ENCODE measurements at places on chromosomes 6 and 20.

- DNase-seq, result no peak
These were observed 60.5 kb downstream of the DOP1A start for GRCh38 chr6:83127976-83128375.

DNA sequence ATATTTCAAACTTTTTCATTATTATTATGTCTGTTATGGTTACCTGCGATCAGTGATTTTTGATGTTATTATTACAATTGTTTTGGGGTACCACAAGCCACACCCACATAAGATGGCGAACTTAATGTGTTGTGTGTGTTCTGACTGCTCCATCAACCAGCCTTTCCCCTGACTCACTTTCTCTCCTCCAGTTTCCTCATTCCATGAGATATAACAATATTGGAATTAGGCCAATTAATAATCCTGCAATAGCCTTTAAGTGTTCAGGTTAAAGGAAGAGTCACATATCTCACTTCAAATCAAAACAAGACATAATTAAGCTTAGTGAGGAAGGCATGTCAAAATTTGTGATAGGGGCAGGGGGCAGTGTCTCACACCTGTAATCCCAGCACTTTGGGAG lies 16.3 kb upstream of the POPDC3 start:
- no peak for DNase-seq

- no peak for DNase-seq
These were observed 263.9 kb downstream of the DLL1 start for GRCh38 chr6:170026751-170027646.

- DNase-seq, result peak; percentile 66
These were observed 798 bp downstream of the DSP start for GRCh38 chr6:7542065-7542873.

DNA sequence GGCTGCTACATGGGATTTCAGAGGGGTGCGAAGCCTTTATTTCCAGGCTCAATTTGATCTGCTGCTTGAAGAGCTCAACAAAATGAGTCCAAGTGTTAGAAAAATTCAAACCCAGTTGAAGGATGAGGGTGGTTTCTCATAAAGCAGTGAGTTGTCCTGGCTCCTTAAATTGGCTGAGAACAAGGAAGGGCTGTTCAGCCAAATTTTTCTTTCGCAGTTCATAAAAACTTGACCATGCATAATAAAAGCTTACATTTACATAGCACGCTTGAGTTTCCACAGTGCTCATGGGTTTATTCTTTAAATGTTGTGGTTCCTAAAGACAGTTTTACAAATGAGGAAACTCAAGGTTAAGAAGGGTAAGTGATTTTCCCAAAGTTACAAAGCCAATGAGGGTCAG lies 174.4 kb upstream of the FOXA2 start:
- no peak for DNase-seq

DNA sequence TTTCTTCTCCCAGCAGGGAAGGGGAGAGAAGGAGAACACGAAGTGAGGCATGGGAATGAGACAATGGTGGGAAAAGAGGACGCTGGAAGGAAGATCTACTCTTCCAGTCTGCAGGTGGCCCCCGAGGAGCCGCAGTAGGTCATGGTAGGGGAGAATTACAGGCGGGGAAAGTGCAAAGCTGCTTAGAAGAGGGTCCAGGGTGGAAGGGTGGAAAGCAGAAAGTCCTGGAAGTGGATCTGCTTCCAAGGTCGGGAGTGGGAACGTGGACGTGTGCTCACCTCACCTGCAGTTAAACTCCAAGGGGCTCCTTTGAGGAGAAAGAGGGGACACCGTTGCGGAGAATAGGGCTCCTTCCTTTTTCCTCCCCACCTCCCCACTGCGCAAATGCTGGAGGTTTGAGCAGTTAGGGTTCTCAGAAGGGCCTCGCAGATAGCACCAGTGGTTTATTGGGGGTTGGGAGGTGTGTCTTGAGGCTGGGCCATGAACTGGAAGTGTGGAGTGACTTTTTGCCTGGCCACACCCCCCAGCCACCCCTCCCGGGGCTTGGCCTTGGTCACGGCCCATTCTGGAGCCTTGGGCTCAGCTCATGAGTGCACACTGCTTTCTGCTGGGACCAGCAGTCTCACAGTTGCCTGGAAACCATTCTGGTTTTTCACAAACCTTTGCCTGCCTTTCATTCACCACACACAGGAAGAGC lies 100.4 kb upstream of the MLN start:
- peak; percentile 32 for DNase-seq

- DNase-seq, result no peak
These were observed 405.7 kb downstream of the HDGFL1 start for GRCh38 chr6:22975079-22975478.

DNA sequence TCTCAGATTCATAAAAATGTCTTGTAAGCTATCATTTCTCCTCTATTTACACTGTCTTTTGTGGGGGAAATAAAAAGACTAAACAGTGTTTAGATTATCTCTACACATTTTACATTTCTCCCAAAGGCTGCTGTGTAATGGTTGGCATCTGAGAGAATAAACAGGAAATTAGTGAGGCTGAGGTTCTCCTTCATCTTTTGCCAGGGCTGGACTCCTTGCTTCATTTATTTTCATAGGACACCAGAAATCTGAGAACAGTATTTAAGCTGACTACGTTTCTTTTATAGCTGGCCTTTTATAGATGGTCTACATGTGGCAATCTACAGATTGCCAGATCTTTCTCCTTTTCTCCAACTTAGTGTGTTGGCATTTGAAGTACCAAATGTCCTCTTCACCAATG lies 41.5 kb downstream of the PLCB4 start:
- DNase-seq, result no peak

DNA sequence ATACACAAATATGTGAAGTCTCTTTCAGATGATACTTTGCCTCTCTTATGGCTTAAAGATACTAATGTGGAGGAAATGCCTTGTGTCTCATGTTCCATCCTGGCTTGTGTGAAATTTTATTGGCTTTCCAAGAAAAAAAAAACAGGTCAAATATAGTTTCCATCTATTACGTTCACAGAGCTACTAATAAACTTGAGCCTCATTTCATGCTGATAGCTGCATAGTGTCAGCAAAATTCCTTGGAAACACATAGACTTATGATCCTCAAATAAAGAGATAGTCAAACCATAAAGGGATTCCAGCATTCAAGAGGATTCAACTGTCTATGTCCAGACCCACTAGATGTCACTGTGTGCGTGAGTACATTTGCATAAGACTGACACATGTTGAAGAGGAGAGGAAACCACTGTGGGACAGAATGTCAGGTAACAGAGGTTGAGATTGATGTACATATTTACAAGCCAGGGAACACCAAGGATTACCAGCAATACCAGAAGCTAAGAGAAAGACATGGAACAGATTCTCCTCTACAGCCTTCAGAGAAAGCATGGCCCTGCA lies 266.6 kb downstream of the COL12A1 start:
- no peak for DNase-seq

DNA sequence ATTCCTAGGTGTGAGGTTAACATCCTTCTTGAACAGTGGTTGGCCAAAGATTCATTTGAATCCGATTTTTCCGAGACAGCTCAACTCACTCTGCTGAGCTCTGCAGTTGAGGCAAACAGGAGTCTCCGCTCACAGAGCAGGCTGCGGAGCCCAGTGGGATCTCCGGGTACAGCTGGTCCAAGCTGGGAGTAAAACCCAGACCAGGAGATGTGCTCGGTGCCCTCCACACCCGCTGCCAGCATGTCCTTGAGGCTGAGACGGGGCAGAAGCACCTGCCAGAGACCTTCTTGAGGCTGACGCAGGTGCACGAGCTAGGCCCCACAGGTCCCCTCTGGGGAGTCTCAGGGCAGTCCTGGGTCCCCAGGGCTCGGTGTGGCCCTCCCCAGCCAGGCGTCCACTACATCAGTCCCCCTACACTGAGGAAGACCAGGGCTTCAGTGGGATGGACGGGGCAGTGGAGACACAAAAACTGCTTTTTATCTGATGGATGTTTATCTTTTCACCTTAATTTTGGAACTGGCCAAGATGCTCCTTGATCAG lies 119.0 kb downstream of the AGPAT4 start:
- no peak for DNase-seq

GRCh38 chr6:169845426-169846285 lies 94.2 kb downstream of the ERMARD start:
- DNase-seq, result peak; percentile 66

DNA sequence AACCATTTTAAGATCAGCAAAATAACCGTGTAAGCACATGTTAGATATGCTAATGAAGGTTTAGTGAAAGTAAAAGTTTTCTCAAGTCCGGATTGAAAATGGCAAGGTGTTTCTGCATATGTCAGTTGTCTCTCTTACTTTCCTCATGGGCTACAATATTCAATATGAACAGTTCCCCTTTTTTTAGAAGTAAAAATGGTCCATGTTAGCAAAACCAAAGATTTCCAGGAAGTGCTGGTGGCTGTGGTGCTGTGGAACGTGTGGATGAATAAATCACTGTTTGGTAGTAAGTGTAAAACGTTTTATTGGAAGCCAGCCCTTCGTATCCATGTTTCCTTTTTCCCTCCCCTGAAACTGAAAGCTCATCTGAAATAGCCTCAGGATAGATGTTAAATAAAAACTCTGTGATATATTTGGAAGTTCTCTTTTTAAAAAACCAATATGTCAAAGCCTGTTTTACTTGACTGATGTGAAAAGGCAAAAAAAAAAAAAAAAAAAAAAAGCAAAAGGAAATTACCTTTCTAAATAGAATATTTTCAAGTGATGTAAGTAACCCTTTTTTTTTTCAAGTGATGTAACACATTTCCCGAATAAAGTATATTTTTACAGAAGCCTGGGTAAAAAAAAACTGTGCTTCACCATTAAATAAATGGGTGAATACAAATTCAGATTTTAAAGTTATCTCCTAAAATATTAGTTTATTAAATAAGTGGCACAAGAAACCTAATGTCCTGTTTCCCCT lies 41.9 kb downstream of the PLEKHG1 start:
- no peak for DNase-seq

DNA sequence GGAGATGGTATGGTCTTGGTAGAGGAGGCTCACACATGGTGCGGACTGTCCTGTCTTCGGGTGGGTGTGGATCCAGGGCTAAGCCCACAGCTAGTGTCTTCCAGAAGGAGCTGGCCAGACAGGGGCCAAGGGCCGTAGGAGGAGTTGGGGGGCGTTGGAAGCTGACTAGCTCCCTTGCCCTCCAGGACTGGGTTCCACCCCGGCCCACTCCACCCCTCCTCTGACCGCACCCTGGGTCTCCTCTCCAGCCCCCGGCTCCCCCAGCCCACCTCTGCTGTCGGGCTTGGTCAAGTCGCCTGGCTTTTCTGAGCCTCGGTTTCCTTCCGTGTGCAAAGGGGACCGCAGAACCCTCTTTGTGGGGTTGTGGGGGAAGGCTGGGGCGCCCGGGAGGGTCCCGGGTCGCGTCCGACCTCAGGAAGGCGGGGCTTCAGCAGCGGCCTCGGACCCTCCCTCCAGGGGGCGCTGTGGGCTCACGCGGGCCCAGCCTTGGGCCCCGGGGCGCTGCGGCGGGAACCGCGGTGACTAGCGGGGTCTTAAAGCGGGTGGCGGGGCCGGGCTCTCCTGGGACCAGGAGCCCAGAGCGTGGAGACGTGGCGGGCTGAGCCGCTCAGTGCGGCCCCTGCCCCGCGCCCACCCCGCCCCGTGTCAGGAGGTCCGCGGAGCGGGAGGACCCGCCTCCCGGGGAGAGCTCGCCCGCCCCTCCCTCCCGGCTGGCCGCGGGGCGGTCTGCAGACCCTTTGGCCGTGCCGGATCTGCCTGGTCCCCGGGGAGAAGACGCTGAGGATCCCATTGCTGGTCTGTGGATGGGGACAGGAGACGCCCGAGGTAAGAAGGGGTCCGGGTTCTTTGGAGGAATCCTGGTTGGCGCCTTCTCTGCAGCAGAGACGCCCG lies 5.4 kb downstream of the NPBWR2 start:
- DNase-seq, result peak; percentile 74

DNA sequence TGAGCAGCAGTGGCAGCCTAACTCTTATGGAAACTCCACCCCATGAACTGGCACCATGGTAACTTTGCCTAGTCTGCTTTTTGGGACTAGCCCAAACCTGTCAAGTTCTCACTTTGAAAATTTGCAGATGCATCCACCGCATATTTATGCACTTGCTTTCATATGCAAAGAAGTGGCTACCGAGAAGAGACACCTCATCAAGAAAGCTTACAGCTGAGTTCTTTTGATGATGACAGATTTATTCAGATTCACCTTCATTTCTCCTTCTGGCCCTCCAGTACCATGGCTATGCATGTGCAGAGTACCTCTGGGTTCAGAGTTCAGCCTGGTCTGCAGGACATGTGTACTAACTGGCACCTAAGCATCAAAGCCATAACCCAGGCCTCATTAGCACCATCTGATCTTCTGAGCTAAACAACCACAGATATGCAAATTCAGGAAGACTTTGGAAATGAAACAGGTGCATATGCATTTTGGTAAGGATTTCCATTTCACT lies 154.3 kb upstream of the TENT5A start:
- no peak for DNase-seq

GRCh38 chr20:50645253-50646068 lies 45.9 kb downstream of the RIPOR3 start:
- peak; percentile 32 for DNase-seq

- DNase-seq, result no peak
These were observed 302.8 kb downstream of the THBS2 start for GRCh38 chr6:168950858-168951214.

DNA sequence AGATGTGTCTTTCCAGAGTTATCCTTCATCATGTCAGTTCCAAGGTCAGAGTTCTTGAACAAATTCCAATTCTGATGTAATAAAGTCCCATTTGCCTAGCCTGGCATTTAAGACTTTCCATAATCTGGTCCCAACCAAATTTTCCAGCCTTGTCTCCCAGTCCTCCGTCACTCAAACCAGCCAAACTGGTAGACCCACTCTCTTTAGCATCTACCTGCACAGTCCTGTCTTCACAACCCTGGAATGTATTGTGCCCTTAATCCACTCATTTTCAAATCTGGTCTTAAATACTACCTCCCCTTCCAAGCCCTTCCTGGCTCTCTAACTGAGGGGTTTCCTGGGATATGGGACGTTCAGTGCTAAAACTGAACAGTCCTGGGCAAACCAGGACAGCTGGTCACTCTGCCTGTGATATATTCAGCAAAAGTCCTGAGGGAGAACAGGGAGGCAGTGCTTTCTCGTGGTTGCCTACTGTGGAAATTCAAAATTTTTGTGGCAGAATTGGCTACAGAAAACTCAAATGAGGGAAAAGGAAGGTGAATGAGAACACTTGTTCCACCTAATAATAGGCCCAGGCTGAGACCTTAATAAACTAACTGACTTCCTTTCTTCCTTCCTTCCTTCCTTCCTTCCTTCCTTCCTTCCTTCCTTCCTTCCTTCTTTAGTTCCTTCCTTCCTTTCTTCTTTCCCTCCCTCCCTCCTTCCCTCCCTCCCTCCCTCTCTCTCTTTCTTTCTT lies 10.8 kb upstream of the AKAP7 start:
- DNase-seq, result no peak

GRCh38 chr6:25586927-25587326 lies 65.1 kb upstream of the SCGN start:
- DNase-seq, result no peak

DNA sequence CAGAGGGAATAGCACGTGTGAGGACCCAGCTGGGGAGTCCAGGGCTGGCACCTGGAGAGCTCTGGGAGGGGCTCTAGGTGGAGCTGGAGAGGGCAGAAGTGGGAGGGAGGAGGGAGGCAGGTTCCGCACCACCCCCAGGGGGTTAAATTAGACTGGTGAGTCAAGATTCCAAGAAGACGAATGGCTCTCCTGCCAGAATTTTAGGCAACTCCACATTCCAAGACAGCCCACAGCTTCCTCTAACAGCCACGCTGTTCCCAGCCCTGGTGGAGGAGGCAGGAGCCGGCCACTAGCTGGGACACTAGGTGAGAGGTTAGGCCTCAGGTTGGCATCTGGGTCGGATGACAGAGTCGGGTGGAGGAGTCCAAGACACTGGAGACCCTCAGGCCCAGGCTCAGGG lies 60.2 kb downstream of the TFAP2C start:
- DNase-seq, result no peak

GRCh38 chr6:150586850-150587359 lies 12.8 kb upstream of the PLEKHG1 start:
- DNase-seq, result no peak

- DNase-seq, result no peak
These were observed 70.8 kb downstream of the PSMG4 start for GRCh38 chr6:3329393-3330051.

All from NCI-H1417 (cell line).